GM12865 (cell line): ENCODE measurements at places on chromosomes 7 and 10.

- no peak for DNase-seq
These were observed 101.1 kb downstream of the ICA1 start for GRCh38 chr7:8160779-8161345.

DNA sequence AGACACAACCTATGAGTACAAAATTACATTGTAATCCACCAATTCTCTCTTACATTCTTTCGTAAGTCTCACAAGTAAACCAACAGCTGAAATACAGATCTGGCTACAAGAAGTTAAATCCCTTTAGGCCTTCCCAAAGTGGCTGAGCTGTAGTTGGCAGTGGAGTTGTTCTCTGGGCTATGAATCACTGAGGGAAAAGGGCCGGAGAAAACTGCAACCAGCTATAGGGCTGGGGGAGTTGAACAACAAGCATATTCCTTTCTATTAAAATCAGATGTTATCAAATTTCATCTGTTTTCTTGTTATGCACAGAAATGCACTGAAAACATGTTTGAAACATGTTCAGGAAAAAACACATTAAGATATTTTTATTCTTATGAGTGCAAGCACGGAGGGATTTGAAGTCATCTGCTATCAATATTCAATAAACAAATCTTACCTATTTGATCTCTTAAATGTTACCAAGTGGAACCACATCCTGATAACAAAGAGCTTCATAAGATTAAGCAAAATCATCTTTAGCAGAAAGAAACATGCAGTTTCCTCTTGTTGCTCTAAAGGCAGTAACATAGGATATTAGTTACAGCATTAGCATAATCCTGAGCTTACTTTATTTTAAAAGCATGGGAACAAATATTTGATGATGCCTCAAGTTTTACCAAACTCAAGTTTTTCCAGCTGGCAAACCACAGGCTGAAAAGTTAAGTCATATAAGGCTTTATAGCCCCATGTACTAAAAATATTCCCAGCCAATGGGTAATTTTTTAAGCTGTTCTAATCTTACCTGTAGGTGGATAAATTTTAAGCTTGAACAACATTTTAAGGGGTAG, 212.7 kb downstream of the TAX1BP1 start:
- DNase-seq = no peak

DNA sequence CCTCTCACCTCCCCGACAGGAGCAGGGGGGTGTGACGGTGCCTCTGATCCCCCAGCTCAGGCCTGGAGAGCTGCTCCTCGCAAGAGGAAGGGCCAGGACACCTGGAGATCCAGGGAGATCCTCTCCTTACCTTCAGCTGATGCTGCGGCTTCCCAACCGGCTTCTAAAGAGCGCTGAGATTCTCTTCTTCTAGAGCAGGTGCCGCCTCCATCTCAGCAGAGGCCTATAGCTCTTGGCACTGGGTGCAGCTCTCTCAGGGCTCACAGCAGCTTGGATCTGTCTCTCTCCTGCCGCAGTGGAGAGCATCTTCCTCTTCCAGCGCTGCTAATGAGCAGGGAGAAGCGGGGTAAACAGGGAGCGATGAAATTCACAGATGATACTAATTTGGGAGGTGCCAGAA, 189.6 kb upstream of the PLXNA4 start:
- DNase-seq = no peak

- no peak for DNase-seq
These were observed 30.6 kb downstream of the MYL10 start for GRCh38 chr7:101598422-101598985.

GRCh38 chr7:29328811-29329210, 134.2 kb downstream of the CHN2 start:
- DNase-seq = no peak

GRCh38 chr7:100360135-100360854, 2.4 kb downstream of the PILRB start:
- no peak for DNase-seq

DNA sequence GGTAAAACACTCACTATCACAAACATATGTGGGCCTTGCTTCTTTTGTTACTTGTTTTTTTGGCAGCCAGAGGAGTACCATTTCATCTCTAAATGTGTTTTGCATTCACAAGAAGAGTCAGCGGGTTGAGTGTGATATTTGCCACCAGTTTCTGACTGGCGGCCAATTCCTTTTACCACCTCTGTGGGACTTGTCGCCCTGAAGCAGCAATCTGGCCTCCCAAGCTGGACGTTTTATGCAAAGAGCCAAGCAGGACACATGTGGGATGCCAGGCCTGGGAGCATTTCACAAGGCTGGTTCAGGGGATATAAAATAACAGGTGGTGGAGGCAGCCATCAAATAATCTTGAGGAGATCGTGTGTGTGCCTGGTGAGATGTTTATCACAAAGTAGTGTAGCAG, 61.8 kb upstream of the TRIL start:
- DNase-seq = no peak

- DNase-seq = no peak
These were observed 88.5 kb downstream of the PARP12 start for GRCh38 chr7:139974179-139974811.

- no peak for DNase-seq
These were observed 68.6 kb downstream of the GLCCI1 start for GRCh38 chr7:8037151-8037550.

DNA sequence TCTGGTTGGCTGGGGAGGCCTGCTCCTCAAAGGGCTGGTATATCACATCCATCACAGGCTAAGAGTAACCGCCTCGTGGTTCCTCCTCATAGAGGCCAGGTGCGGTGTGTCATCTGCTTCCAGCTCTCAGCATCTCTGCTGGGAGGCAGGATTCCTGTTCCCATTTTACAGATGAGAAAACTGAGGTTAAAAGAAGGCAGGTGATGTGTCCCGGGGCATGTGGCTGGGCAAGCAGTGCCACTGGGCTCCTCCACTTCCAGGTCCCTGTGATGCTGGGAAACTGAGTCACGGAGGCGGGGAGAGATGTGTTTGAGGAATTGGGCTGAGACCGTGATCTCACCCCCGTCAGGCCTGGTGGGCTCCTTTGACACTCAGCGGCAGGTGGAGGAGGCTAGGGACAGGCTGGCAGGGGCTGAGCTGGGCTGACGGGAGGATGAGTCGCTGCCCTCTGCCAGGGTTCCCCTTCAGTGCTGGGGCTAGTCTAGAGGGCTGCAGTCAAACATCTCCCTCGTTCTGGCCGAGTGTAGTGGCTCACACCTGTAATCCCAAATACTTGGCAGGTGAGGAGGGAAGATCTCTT, 9.4 kb downstream of the ARPC1B start:
- DNase-seq = no peak

DNA sequence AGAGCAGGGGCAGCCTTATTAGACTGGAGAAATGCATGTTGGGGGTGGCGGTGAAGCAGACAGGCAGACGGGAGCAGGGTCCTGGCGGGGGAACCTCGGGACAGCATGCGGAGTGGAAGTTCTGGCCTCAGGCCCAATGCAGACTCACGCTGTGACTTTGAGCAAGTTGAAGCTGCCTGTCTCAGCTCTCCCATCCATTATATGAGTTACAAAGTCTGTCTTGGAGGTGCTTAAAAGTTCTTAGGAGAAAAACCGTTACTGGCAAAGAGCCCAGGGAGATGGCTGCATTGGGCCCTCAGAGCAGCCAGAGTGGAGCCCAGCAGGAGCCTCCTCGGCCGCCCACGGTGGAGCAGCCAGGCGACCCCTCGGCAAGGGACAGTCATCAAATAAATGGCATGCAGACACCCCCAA, 509.5 kb downstream of the PLXNA4 start:
- DNase-seq = no peak

GRCh38 chr10:13930120-13930519, 343.4 kb downstream of the PRPF18 start:
- DNase-seq = no peak

- no peak for DNase-seq
These were observed 22.8 kb upstream of the PRKAG2 start for GRCh38 chr7:151899513-151900360.

- no peak for DNase-seq
These were observed 165.0 kb downstream of the RGS10 start for GRCh38 chr10:119377451-119377957.

GRCh38 chr10:114825513-114826253, 4.1 kb downstream of the FHIP2A start:
- peak; percentile 88 for DNase-seq

DNA sequence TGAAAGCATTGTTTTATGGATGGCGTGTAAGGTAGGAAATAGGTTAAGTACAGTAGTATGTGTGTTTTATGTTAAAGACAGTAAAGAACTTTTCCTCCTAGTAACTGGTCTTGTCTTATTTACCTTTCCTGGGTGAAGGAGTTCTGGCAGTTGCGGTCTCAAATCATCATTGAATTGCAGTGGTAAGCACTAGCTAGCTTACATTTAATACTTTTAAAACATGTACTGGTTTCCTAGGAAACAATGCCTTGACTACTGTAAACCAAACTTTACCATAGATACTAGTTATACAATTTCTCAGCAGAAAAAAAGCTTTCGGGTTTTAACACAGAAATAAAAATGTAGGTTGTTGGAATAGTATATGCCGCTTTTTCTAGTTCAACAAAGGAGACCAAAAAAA, 37.7 kb downstream of the PRKG1 start:
- no peak for DNase-seq

DNA sequence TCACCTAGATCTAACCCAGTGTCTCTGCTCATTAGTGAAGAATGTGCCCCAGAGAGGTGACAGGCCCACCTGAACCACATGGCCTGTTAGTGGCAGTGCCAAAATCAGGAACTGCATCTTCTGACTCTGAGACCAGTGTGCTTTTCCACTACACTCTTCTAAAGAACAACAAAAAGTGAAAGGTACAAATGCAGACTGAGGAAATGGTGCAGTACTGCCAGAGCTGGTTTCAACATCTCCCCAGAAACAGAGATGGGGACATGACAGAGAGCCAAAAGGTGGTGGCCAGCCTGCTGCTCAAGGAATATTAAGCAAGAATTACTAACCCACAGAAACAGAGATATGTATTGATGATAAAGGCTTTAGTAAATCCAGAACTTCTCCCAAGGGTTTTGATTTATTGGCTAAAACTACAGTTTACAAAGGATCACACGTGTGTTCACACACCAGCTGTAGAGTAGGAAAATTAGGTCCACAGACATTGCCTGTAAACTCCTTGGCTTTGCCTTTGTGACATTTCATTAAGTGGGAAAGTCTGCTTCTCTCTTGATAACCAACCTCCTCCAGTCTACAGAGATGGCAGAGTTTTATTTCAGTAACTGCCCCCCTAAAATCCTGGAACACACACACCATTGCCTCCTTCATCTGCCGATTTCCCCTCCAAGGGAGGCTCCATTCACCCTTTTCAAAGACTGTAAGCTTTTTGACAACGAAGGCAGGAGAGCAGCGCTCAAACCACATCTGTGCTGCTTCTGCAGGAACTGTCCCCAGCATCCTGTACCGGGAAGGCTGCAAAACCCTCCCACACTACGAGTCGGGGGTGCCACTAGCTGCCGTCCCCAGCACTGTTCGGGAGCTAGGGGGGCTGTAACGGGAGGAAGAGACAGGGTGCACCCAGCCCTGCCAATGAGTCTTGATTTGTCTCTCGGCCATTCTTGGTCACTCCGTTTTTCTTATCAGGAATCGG, 29.8 kb downstream of the GSDME start:
- DNase-seq = peak; percentile 64

- no peak for DNase-seq
These were observed 73.3 kb upstream of the COL13A1 start for GRCh38 chr10:69728335-69728870.

DNA sequence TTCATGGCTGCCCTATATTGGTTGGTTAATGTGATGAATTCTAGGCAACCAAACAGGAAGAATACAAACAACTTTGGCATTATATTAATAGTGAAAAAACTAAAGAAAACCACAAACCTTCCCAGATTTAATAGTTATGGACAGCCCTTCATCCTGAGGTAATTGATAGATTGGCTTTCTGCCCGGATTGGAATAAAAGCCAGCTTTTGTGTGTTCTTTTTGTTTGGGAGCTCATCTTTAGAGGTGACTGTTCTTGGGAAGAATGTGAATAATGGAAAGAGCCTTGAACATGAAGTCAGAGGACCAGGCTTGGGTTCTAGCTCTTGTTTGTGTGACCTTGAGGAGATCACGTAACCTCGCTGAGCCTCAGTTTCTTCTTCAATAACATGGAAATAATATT, 92.3 kb downstream of the VTI1A start:
- DNase-seq = no peak

GRCh38 chr10:3136763-3137611, 35.6 kb downstream of the PITRM1 start:
- no peak for DNase-seq

- DNase-seq = no peak
These were observed 61.4 kb upstream of the STEAP1B start for GRCh38 chr7:22561321-22561811.

DNA sequence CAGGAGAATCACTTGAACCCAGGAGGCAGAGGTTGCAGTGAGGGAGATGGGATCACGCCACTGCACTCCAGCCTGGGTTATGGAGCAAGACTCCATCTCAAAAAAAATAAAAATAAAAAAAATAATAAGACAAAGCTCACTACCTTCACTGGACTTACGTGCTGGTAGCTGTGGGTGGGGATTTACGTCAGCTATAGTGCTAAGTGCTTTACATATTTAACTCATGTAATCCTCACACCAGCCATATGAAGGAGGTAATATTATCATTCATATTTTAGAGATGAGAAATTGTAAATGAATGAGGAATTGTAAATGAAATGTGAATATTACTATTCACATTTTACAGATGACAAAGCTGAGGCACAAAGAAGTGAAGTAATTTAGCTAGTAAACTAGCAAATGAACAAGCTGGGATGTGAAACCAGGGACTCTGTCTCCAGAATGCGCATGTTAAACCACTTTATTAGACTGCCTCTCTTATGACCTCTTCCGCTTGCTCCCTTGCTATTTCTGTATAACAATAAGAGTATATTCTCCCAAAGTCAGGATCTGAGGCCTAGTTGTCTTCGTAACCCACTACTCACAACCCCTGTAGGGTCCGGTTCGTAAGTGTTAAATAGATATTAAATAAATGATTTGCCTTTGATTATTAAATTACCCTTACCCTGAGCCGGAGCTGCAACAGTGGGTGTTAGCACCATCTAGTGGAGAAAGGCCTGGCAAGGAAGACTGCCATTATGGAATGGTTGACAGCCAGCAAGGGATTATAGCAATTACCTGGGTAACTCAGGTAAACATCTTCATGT, 70.2 kb downstream of the HTR7 start:
- DNase-seq = peak; percentile 51

DNA sequence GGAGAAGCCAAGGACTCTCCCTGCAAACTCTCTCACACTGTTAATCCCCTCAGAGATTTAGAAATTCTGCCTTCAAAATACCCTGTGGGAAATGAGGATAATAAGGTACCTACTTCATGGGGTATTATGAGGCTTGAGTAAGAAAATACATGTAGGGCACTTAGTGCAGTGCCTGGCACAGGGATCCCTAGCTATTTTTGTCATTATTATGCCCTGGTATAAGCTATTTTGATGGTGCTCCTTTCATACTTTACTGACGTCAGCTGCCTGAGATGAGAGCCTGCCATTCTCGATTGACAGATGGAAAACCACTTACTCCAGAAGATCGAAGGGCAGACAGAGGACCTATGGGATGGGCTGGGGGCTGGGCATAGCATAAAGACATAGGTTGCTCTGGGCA, 30.1 kb downstream of the MKX start:
- DNase-seq = no peak

DNA sequence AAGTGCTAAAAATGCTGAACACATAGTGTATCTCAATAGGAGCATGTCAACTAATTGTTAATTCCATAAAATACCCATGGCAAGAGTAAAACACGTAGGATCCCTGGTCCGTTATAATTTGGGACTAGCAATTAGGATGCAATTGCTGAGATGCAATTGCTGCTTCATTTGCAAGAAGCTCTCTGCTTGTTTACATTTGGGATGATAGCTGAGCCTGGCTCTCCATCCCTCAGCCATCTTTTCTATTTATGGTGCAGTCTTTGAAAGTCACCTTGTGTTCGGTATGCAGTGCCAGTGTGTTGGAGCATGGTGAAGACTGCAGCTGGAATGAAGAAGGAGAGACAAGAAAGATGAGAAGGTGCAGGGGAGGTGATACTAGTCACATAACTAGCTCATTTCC, 191.3 kb downstream of the SNX10 start:
- DNase-seq = no peak
